ENCODE measurements at places on chromosomes 12 and 14.

- DNase-seq = no peak
These were observed 62.1 kb upstream of the TRIM9 start for GRCh38 chr14:51157012-51157411.

- no peak for DNase-seq
These were observed 17.1 kb downstream of the DICER1 start for GRCh38 chr14:95140060-95140858.

DNA sequence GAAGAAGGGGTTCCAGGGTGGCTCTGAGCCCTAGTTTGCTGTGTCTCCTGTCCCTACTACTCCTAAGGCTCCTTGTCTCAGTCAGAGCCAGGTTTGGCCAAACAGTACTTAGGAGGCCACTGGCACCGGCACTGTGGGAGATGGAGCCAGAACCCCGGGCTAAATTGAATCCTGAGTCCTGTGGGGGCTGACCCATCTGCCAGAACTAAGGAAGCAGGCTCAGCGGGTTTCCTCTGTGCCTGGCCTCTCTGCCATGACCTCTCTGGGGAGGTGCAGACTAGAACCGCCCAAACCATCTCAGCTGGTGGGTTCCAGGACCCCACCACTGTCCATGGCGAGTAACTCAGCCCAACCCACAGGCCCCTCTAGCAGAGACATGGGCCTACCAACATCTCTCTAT lies 5.5 kb downstream of the ACTN1 start:
- no peak for DNase-seq

DNA sequence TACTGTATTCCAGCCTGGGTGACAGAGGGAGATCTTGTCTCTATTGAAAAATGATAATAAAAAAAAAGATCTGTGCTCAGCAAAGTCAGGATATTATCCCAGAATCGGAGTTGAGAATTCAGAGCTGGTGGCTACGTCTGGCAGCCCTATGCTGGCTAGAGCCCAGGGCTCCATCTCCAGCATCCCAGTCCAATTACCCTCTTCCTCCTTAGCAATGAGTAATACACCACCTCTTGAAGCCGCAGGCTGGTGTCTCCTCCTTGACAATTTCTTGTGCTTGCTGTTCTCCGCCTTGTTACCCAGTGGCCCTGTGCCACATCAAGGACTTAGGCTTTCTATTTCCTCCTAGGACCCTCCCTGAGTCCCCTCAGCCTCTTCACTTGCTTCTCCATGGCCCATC lies 38.4 kb upstream of the DDX11 start:
- DNase-seq = no peak

DNA sequence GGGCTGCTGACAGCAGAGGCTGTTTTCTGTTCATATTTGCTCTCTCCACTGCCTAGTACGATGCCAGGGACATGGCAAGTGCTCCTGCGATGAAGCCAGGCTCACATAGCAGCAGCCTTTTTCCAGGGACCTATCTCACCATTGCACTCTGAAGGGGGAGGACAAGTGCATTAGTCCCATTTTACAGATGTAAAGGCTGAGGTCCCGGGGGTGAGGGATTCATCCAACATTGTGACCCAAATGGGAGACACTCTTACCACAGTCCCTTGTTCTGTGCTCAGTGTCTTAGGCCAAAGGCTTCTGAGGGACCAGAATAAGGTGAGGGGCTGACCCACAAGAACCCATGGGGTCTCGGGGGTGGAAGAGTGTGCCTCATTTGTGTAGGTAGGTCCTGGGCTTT lies 21.6 kb upstream of the ESRRB start:
- DNase-seq = no peak

GRCh38 chr14:52089218-52089617 lies 20.4 kb upstream of the NID2 start:
- no peak for DNase-seq

GRCh38 chr14:36069535-36069900 lies 107.0 kb downstream of the PTCSC3 start:
- DNase-seq = no peak

DNA sequence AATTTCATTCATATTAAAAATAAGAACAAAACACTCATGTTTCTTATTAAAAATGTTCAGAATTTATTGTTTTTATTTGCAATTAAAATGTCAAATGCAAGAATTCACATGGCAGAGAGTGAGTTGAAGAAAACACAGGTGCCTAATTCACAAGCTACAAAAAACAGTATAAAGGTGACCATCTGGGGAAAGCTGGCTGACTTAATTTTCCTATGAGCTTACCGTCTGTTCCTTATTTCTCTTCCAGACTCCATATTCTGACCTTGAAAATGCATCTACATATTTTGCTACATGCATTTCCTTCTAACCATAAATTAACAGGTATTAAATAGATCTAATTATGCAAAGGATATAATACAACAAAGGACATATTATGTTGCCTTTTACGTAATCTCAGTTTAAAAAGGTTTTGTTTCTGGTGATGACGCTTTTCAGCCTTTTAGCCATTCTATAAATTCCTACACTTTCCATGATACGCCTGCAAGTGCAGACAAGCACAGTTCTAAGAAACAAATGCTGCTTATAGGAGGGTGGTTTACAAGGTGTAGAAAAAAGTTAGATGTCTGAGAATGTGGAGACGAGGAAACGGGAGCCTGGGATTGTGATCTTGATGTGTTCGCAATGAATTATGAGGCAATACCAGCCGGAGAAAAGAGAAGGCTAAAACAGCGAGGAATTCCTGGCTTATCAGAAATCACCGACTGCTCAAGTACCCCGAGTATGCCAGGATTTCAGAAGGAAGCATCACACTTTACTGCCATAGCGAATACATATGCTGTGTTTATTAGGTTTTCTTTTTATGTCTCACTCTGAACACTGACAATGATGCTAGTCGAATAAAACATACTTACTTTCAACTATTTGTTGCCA lies 24.6 kb downstream of the LIN7A start:
- no peak for DNase-seq

- no peak for DNase-seq
These were observed 23.8 kb downstream of the XPOT start for GRCh38 chr12:64427988-64428387.

DNA sequence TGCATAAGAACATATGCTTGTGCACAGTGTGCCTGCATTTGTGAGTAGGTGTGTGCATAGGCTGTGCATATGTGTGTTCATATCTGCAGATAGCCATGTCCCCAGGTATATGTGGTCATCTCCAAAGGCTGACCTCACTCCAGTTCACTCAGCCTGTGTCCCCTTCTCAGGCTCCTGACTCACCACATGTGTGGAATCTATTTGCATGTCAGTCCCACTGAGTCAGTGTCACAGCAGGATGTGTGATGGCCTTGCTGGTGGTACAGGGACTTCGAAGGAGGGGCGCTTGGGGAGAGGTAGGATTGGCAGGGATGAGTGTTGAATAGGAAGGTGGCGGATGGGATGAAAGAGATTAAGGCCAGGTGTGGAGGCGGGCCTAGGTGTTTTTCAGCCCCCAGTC lies 35.5 kb downstream of the KRT80 start:
- DNase-seq = no peak

DNA sequence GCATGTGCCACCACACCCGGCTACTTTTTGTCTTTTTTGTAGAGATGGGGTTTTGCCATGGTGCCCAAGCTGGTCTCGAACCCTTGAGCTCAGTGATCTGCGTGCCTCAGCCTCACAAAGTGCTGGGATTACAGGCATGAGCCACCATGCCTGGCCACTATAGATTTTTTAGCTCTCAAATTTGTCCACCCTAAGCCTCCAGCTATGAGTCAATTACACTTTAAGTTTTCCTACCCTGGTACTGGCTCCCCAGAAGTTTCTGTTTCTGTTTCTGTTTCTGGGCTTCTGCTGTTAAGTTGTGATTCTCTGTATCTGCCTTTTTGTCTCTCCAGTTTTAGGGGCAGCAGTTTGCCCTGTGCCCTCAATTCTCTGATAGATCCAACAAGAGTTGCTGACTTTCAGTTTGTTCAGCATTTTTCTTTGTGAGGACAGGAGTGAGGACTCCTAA lies 4.4 kb upstream of the TINF2 start:
- no peak for DNase-seq

- no peak for DNase-seq
These were observed 35.7 kb downstream of the HNRNPC start for GRCh38 chr14:21233457-21234076.

DNA sequence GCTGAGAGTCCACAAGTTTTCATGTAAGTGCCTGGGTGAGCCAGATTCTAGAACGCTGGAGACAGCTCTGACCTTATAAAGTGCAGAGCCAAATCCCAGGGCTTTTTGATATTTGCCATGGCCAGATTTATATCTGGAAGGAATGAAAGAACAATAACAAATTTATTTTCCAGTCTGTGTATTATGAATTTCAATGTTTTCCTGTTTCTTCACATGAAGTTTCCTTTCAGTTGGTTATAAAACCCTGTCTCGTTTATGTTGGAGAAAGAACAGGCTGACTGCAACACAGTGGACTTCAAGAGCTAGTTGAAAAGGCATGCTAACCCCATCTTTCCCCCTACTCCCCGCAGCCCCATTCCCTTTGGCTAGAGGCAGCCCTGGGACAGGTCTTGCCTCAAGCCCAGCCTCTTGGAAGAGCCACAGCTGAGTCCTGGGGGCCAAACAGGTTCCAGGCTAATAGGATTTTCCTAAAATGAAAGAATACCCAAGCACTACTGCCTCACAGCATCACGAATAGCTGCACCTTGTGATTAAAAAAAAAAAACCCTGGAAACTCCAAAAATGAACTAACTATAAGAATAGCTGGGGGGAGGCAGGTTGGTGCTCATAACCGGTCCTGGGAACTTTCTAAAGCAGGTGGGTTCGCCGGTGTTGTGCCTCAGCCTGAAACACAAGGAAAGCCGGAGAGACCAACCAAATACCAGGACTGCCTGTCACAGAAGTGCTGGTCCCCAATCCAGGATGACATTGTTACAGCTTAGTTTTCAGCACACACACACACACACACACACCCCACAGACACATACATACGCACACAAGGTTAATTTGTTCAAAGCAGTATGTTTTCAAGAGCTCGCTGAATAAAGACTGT lies 1.5 kb downstream of the FBLN5 start:
- no peak for DNase-seq

GRCh38 chr12:778615-779014 lies 26.2 kb downstream of the WNK1 start:
- no peak for DNase-seq

- DNase-seq = no peak
These were observed 10.6 kb upstream of the TNFRSF1A start for GRCh38 chr12:6352193-6353173.

DNA sequence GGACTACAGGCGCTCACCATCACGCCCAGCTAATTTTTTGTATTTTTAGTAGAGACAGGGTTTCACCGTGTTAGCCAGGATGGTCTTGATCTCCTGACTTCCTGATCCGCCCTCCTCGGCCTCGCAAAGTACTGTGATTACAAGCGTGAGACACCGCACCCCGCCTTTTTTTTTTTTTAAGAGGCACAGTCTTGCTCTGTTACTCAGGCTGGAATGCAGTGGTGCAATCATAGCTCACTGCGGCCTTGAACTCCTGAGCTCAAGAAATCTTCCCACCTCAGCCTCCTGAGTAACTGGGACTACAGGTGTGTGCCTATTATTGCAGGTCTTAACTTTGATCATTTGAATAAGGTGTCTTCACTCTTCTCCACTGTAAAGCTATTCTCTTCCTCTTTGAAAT lies 5.3 kb upstream of the GLTP start:
- DNase-seq = no peak

DNA sequence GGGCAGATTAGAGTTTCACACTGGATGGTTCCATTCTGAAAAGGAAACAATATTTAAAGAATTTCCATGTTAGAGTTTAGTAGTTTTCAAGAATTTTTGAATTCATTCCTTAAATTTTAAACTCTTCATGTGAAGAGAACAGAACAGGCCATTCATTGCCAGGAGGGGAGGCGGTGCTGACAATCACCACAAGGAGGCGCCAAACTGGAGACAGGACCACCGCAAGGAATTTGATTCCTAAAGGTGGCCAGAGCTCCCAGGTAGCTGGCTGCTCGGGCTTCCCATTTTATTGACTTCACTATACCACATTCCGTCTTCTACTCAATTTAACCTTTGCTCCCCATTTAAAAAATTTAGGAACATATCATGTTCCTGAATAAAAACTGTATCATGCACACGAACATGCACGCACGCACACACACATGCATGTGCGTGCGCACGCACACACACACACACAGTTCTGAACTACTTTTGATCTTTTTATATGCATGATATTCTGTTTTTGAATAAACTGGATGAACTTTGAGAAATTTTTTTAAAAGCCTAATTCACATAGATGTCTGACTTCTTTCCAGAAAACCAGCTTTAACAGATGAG lies 101.2 kb downstream of the NELL2 start:
- DNase-seq = peak; percentile 60

GRCh38 chr14:53626761-53627160 lies 329.9 kb downstream of the BMP4 start:
- no peak for DNase-seq

GRCh38 chr12:121089031-121089812 lies 43.5 kb upstream of the P2RX7 start:
- no peak for DNase-seq

DNA sequence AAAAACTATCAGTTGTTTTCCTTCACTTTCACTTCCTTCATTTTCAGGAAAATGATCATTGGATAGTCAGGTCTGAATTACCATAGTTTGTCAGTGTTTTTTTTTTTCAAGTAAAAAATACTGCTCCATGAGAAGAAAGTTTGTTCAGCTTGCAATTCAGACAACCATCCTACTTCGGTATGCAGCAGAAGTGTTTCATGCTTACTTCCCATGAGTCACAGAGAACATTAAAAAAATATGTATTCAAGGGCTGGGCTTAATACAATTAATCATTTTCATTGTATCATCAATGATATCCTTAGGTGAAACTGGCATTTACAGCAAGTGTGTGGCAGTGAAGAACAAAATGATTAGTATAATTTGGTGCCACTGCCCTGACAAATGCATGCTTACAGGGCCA lies 21.6 kb downstream of the PYM1 start:
- DNase-seq = no peak

GRCh38 chr12:131041216-131041967 lies 87.7 kb downstream of the ADGRD1 start:
- DNase-seq = no peak

DNA sequence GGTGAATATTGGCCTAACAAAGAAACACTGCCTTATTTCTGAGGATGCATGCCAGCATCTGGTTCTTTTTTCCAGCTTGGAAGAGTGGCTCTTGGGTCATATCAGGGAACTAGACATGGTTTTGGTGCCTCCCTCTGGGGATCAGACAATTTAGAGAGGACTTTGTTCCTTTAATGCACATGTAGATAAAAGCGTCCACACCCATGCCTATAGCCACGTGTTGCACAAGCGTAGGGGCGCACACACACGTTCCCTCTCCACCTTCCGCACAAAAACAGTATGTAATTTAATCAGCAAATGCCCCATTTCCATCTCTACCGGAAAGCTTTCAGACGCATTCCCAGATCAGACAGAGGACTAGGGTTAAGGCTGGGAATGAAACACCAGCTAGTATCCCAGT lies 61.7 kb upstream of the RIC8B start:
- DNase-seq = no peak

- no peak for DNase-seq
These were observed 610 bp upstream of the NUDT14 start for GRCh38 chr14:105181549-105182295.

- no peak for DNase-seq
These were observed 78.4 kb upstream of the FUT8 start for GRCh38 chr14:65333943-65334687.
